ENCODE measurements at places on chromosomes 7 and 10. TPM values are rescaled to one million over a fixed set of nuclear protein-coding genes. Genes with fewer than 3 reads are reported as not detected.

PHF14 gene
- total RNA-seq = 70.6 TPM

HOXA9 gene
- total RNA-seq = not detected

HECW1 gene
- 10.5 TPM for total RNA-seq

MYO3A gene
- 5.3 TPM for total RNA-seq

- H3K27me3 ChIP-seq = no peaks in the 10 kb centered on the region
- no peak overlapping the region for H3K27ac ChIP-seq
- peaks cover 27% of the 10 kb centered on the region for H3K4me1 ChIP-seq
- no peaks in the 10 kb centered on the region for H3K36me3 ChIP-seq
Observed at GRCh38 chr7:76262683-76263402, 39.6 kb upstream of the HSPB1 start.

DNA sequence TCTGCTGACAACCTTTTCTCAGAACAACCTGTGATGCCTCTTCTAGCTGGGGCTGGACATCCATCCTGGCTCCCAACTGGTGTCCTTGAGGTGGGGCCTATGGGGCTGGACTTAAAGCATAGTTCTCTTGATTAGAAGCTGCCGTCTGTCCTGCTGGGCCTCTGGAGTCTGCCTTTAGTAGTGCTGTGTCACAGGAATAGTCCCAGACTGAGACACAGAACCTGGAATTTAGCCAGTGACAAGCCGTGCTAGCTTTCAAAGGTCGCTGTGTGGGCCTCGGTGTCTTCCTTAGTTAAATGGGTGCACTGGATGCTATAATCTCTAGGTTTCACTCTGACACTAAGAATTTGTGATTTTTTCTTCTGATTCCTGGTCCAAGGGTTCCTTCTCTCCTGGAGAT lies 41.2 kb downstream of the GPR141 start:
- H3K36me3 ChIP-seq = no peaks in the 10 kb centered on the region
- no peak overlapping the region for H3K27ac ChIP-seq
- no peak overlapping the region for H3K4me3 ChIP-seq
- DNase-seq = no peak
- no peaks in the 10 kb centered on the region for H3K4me1 ChIP-seq

DNA sequence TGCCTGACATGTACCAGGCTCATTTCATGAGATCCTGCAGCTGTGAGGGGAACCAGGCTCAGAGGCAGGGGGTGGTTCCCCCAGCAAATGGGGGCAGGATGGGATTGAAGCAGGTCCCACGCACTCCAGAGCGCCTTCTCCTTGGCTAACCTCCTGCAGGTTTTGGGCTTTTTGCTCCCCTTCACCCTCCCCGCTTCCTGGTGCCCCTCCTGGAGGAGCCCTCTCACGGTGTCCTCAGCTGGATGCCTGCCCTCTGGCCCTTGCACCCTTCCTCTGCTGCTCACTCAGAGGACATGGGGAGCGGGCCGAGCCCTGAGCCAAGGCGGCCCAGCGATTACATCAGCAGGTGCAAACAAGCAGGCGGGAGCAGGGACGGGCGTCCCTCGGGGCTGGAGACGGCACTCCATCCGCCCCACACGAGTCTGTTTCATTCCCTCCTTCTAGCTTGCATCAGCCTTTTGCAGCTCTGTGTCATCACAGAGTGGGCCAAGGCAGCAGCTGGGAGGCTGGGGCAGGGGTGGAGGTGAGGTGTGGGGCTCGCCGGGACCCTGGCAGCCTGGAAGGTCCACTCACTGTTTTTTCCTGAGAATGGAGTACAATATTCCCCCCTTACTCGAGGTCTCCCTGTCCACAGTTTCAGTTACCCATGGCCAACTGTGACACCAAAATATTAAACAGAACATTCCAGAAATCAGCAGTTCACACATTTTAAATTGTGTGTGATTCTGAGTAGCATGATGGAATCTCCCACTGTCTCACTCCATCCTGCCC lies 52.7 kb upstream of the SLC29A3 start:
- H3K4me3 ChIP-seq = no peak overlapping the region
- peaks cover 61% of the 10 kb centered on the region for H3K4me1 ChIP-seq
- H3K27me3 ChIP-seq = no peaks in the 10 kb centered on the region
- no peaks in the 10 kb centered on the region for H3K36me3 ChIP-seq
- no peak for DNase-seq
- 0 out of 2 replicates have a peak overlapping the region, but pooled peaks have one; percentile 15 for H3K27ac ChIP-seq

GRCh38 chr7:24858108-24858977 lies 101.1 kb upstream of the GSDME start:
- H3K4me1 ChIP-seq = no peaks in the 10 kb centered on the region
- H3K27me3 ChIP-seq = no peaks in the 10 kb centered on the region
- DNase-seq = no peak
- no peaks in the 10 kb centered on the region for H3K36me3 ChIP-seq
